CD4-positive, alpha-beta T cell treated with Interleukin-12 subunit alpha and Interleukin-12 subunit beta, for 1 hour (primary cell): ENCODE measurements at places on chromosomes 1 and 21.
A peak's percentile ranks its signal among the peaks of the same experiment; 100 is the strongest.

- no peak for DNase-seq
Observed at GRCh38 chr1:82225421-82226185, 424.9 kb downstream of the ADGRL2 start.

- DNase-seq, result no peak
Observed at GRCh38 chr1:185663771-185664296, 70.4 kb upstream of the HMCN1 start.

DNA sequence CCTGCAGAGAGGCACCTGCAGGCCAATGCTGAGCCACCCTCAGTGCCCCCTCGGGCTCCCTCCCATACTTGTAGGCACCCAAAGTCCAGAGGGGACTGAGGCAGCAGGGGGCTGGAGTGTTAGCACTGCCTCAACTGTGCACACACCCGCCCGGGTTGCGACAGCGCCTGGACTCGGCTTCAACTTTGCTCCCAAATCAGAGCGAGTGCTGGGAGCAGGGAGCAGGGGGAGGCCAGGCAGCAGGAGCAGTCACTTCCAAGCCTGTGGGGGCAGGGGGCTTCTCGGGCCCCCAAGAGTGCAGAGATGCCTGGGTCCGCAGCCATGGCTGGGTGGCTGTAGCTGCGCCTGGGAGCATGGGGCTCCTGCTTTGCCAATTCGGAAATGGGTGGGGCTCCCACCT is 79.5 kb downstream of the DISP1 start:
- DNase-seq, result no peak

DNA sequence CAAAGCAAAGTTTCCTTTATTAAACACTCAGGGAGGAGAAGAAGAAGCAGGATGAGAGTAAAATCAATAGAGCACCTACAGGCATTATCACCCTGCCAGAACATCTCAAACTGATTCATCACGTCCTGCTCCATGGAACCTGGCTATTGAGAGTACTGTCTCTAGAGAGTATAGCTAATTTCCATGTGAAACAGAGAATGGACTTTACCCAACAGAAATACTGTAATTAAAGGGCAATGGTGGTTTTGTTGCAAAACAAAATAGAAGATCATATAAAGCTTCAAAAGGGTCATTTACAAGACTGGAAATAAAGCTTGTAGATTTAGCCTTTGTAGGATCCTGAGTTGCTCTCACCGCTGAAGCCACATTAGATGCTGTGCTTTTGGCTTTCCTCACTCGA is 69.3 kb downstream of the XCL1 start:
- no peak for DNase-seq

DNA sequence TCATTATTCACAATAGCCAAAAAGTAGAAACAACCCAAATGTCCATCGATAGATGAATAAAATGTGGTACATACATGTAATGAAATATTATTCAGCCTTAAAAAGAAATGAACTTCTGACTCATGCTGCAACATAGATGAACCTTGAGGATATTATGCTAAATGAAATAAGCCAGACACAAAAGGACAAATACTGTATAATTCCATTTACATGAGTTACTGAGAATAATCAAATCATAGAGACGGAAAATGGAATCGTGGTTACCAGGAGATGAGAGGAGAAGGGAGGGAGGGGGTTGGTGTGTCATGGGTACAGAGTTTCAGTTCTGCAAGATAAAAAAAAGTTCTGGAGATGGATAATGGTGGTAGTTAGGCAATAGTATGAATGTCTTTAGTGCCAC is 184.1 kb downstream of the PSMG1 start:
- no peak for DNase-seq

DNA sequence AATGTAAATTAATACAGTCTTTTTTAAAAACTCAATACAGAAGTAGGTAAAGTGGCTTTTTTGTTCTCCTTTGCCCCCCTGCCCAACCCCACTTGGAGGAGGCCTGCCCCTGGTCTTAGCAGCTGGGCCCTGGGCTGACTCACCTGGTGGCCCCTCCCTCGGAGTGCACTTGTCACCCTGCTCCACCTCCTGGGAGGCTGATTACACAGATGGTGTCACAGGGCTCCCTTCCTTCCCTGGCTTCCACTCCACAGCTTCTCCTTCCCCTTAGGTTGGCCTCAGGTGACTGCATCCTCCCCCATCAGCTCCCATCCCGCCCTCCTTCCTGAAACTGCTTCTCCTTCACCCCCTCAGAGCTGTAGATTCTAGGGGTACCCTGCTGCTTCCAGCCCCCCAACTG is 11.7 kb upstream of the CAPN9 start:
- DNase-seq, result no peak

- no peak for DNase-seq
Observed at GRCh38 chr1:67348586-67349252, 41.0 kb downstream of the IL12RB2 start.

DNA sequence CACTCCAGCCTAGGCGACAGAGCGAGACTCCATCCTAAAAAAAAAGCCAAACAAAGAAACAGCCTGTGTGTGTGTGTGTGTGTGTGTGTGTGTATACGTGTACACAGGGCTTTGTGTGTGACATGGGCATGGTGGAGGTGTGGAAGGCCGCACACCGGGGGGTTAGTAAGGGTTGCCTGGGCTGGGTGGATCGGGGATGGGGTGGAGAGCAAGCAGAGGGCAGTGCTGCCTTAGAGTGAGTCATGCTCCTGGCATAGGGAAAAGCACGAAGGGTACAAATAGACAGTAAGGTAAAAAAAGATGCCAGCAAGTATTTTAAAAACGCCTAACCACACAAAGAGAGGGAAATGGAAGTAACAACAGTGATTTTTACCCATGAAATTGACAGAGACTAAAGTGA is 6.2 kb downstream of the PRMT2 start:
- no peak for DNase-seq

DNA sequence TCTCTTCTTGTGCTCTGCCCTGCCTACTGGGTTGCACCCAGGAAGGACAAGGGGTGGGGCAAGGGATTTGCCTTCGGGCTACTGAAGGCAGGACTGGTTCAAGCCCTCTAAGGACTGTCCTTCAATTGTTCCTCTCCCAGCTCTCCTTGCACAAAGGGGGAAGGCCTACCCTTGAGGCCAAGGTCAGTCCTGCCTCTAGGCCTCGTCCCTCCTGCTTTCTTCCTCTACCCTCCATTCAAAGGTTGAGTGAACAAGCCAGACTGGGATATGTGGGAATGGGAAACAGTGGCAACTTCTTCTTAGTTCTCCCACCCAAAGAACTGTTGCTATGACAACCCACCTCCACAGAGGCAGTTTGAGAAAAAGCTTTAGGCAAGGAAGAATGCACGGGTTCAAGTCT is 2.7 kb downstream of the LURAP1 start:
- DNase-seq, result no peak

- no peak for DNase-seq
Observed at GRCh38 chr1:17427696-17428660, 11.5 kb downstream of the RCC2 start.

- no peak for DNase-seq
Observed at GRCh38 chr1:29674627-29675326, 438.5 kb downstream of the PTPRU start.

GRCh38 chr21:34126269-34126668 is 52.9 kb downstream of the MRPS6 start:
- peak; percentile 12 for DNase-seq

GRCh38 chr1:145747398-145748247 is 28.3 kb downstream of the CD160 start:
- DNase-seq, result no peak

DNA sequence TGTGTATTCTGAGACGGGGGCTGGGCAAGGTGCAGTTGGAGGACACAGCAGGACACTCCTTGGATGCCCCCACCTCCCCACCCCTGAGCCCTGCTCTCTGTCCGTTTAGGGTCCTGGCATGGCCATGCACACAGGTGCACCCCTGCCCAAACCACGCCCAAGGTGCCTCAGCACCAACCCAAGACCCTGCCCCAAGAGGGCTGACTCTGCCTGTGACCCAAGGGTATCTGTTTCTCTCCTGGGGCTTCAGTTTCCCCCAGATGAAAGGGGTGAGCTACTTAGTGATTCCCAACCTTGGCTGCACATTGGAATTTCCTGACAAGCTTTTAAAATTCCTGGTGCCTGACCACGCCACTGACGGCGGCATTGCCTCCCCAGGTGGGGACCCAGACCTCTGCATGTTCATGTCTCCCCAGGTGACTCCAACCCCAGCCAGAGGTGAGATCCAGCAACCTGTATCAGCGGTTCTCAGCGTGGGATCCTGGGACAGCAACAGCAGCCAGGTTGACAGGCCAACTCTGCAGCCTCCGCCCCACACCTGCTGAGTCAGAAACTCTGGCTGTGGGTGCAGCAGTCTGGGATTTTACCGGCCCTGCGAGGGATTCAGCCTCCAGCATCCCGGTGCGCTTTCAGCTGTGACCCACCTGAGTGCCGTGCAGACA is 483.4 kb downstream of the NPHP4 start:
- DNase-seq, result no peak

DNA sequence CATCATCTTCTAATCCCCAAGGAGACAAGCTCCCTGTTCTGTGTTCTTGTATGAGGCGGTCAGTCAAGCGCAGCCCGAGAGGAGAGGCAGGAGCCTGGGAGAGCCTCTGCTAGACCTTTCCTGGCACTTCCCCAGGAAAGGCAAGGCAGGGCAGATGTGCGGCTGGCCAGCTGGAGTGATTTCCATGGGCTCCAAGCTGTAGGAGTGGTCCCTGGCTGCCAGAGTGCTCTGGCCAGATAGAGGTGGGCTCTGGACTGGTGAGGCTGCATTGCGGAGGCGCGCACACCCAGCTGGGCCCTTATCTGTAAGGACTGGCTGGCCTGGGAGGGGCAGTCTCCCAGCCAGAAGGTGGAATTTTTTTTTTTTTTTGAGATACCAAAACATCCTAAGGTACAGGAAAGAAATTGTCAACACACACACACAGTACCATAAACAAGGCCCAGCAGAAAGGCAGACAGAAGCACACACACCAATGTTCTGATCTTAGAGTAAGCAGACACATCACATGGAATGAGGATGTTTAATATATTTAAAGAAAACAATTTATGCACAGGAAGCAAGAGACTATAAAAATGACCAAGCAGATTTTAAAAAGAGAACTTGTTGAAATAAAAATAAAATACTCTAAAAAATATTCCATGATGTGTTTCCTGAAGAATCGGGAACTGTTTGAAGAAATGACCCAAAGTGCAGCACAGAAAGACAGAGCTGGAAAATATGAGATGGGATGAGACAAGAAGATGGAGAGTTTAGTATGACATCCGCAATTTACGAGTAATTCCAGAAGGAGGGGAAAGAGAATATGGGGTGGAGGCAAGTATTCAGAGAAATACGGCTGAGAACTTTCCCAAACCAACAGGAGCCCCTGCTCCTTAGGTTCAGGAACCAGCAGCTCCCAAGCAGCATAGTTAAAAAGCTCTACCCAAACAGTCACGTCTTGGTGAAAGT is 13.4 kb downstream of the IBA57 start:
- no peak for DNase-seq

GRCh38 chr1:71135571-71135970 is 54.7 kb upstream of the ZRANB2 start:
- DNase-seq, result no peak

DNA sequence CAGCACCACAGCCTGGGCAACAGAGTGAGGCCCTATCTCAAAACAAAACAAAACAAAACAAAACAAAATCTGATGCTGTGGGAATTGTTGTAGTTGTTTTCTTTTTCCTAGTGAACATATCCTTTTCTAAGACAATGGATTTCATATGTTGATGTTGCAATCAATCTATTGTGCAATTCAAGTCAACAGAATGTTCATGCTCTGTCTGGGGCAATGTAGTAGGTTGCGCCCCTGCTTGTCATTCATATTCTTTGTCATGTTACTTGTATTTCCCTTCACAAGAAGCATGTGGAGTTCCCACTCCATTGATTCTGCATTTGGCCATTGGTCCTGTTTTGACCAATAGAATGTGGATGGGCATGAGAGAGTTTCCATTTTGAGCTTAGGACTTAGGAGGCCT is 223.9 kb downstream of the DUSP10 start:
- no peak for DNase-seq

DNA sequence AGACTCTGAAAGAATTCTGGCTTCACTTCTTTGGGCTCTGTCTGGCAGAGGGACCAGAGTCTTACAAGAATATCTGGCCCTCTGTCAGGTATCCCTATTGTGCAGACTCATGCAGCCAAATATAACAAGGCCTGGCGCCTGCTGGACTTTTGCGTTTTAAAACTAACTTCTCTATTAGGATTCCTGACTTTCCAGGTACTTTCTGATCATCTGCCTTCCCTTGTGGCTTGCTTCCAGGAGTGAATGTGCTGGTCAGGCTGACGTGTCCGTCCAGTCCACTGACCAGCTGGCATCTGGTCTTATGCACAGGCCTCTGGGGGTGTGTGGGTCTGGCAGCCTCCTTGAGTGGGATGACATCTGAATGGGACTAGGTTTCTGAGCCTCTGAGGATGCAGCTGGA is 8.6 kb upstream of the RAB29 start:
- no peak for DNase-seq

- DNase-seq, result peak; percentile 63
Observed at GRCh38 chr1:89198491-89199072, at the start of gene GBP4. Gene GBP4 (minus strand): TSS chr1:89198942. CDS start chr1:89198834, 108 bp downstream.

DNA sequence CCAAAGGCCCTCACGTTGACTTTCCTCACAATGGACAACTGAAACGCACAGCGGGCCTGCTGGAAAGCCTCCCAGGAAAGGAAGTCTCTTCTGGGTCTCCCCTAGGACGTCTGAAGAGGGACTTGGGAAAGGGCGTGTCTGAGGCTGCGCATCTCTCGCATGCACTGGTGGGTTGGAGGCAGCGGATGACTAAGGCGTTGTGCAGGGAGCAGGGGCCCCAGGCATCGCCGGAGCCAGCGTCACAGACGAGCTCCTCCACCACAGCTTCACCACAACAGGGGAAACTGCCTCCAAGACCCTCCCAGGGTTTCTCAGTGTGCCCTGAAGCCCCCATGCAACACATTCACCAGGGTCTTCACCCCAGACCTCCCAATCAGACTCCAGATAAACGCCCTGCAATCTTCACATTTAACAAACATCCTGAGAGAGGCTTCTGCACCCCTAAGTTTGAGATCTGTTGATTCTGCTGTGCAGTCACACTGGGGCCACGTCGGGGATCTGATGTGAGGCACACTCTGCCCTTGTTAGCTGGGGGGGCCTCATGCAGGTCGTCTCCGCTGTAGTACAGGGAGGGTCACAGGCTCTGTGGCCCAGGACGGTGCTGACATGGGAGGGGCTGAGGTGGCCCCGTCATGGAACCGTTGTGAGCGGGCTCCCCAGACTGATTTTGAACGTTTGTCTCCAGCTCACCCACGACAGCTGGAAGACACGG is 7.0 kb upstream of the TFF1 start:
- DNase-seq, result no peak

- DNase-seq, result no peak
Observed at GRCh38 chr1:63051356-63051755, 267.4 kb downstream of the ATG4C start.
